ENCODE measurements at places on chromosomes 16 and 17.

- DNase-seq: no peak
Measured at GRCh38 chr17:10384175-10384574, 11.4 kb upstream of the MYH13 start.

- no peak for DNase-seq
Measured at GRCh38 chr17:75832164-75832651, 12.0 kb downstream of the UNC13D start.

- DNase-seq: peak; percentile 51
Measured at GRCh38 chr17:47693731-47694580, at the start of gene TBKBP1. Gene TBKBP1 (plus strand): TSS chr17:47694161. CDS start chr17:47696113, 1,952 bp downstream.

DNA sequence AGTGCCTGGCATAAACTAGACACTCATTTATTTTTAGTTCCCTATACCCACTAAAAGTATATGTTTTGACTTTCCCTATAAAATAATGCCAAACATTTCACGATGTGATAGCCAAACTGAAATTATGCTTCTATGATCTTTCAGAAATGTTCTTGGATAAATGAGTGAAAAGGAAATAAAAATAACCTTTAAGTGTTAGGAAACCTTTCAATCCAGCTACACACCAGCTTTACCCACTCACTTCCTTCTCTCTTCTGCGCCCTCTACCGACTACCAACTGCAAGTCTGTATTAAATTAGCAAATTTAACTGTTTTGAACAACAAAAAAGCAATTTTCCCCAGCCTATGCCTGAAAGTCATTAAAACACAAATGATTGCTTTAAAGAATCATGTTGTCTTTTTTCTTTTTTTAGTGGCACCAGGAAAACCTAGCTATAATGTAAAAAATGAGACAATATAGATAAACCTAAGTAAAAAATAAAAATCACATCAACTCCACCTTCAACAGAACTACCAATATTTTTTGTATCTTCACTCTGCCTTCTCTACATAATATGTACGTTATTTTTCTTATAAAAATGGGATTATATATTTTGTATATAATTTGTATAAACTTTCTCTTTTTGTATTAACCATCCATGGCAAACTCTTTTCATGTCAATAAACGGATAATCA, 13.2 kb upstream of the TMEM100 start:
- no peak for DNase-seq

- DNase-seq: no peak
Measured at GRCh38 chr16:70647441-70648359, 1.3 kb downstream of the IL34 start.

DNA sequence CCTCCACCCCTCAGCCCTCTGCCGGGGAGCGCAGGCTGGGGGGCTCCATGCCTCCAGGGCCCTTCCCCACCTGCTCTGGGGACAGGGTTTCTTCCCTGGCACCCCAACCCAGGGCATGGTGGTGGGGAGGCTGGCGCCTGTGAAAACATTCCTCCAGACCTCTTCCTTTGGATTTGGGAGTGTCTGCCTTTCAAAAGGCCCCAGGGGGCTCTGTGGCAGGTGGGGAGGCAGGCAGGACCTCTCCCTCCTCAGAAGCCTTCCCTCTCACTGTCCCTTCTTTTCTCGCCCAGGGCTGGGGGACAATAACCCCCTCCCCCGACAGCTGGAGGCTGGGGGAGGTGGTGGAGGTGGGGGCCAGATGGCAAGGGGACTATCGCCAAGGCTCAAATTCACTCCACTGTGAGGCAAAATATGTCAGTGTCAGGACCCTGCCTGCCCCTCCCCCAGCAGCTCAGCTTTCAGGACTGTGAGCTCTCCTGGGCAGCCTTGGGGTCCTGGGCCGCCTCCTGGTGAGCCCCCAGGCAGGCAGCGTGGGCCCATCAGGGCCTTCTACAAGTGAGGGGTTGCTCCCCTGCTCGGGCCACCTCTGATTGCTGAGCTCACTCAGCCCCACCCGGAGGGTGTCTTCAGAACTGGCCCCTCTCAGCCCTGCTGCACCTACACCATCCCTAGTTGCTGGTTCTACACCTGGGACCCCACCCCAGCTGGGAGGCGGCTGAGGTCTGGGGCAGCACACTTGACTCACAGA, 1.8 kb downstream of the CDH15 start:
- DNase-seq: no peak
